D721Med (cell line): ENCODE measurements at places on chromosomes 1 and 21.

DNA sequence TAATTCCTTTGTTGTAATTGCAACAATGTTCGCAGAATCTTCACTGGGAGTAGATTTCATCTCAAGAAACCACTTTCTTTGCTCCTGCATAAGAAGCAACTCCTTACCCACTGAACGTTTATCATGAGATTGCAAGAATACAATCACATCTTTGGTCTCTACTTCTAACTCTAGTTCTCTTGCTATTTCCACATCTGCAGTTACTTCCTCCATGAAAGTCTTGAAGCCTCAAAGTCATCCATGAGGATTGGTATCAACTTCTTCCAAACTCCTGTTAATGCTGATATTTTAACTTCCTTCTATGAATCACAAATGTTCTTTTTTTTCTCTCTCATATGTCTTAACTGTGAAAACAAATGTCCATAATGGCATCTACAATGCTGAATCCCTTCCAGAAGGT lies 118.6 kb upstream of the RAB4A start:
- DNase-seq = no peak

GRCh38 chr1:192399161-192399560 lies 82.4 kb downstream of the RGS21 start:
- no peak for DNase-seq

- DNase-seq = no peak
These were observed 37.1 kb upstream of the IL12RB2 start for GRCh38 chr1:67270541-67270940.

- DNase-seq = no peak
These were observed 9.4 kb downstream of the GLUL start for GRCh38 chr1:182381962-182382819.

GRCh38 chr21:15144026-15144425 lies 79.2 kb upstream of the NRIP1 start:
- no peak for DNase-seq

GRCh38 chr1:21764615-21765423 lies 18.1 kb downstream of the USP48 start:
- no peak for DNase-seq

- DNase-seq = no peak
These were observed 2.7 kb downstream of the CHI3L1 start for GRCh38 chr1:203183828-203184227.

DNA sequence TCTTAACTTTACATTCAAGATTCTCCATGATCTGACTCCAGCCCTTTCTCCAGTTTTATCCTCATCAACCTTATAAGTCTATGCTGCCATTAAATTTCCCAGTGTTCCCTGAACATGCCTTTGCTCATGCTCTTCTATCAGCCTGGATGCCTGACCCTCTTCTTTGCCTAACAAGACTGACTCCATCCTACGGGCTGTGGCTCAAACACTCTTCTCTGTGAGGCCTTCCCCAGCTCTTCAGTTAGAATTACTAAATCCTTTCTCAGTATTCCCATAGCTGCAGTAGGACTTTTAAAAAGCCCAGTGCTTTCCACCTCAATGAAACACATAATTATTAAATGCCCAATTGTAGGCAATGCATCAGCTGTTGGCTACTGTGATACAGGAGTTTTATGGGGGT lies 76.5 kb upstream of the GNG12 start:
- no peak for DNase-seq

DNA sequence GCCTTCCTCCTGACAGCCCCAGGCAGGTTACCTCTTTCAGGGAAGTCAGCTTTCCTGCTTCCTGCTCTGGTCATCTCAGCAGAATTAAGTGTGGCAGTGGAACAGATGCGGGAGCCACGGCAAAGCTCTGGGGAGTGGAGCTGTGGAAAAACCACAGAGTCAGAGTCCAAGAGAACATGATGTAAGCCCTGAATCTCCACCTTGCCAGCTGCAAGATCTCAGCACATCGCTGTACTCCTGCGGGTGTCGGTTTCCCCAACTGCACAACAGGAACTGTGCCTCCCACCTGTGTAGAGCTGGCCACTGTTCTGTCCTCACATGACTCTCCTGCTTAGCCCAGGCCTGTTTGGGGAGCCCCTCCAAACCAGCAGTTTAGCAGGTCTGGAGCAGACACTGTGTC lies 123.7 kb downstream of the MATN1 start:
- no peak for DNase-seq

DNA sequence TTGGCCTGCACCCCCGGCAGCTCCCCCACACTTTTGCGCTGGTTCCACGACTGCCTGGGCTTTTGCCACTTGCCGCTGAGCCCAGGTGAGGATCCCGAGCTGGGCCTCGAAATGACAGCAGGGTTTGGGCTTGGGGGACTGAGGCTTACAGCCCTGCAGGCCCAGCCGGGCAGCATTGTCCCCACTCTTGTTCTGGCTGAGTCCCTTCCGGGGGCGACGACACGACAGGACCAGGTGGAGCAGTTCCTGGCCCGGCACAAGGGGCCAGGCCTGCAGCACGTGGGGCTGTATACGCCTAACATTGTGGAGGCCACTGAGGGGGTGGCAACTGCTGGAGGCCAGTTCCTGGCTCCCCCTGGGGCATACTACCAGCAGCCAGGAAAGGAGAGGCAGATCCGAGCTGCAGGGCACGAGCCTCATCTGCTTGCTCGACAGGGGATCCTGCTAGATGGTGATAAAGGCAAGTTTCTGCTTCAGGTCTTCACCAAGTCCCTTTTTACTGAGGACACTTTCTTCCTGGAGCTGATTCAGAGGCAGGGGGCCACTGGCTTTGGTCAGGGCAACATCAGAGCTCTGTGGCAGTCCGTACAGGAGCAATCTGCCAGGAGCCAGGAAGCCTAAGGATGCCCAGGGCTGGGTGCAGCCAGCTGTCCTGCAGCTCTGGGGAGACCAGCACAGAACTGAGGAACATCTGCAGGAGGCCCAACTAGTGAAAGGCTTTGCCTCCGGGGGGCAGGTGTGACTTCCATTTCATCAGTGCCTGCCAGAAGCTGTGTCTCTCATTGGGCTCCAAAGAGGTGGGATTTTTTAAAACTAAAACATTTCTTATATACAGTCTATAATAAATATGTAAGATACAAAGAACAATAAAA lies 1.2 kb downstream of the HPDL start:
- DNase-seq = no peak

DNA sequence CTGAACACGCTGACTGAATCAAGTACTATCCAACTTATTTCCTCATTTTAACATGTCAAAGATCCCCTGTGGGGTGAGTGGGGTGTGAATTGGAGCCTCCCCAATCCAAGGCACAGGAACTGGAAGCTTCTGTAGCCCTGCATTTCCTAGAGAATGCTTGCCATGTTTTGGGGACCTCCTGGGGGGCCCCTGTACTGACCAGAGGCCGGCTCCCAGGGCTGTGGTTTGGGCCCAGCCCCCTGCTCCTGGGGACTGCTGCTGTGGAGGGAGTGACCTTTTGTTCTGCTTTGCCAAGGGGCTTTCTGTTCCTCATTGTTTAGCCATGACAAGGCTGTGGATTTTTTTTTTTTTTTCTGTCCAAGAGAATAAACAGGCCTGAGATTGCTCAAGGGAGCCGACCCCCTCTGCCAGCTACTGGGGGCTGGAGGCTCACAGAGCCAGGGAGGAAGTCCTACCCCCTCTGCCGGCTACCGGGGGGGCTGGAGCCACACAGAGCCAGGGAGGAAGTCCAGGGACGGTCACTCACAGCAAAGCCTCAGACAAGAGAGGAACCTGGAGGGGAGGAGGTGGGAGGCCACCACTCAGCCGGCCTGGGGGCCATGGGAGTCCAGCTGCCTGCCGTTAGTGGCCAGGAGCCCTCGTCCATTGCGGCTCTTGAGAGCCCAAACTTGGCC lies 17.4 kb downstream of the TNFRSF1B start:
- DNase-seq = no peak

GRCh38 chr1:226063977-226064815 lies 1.7 kb downstream of the H3-3A start:
- no peak for DNase-seq

- no peak for DNase-seq
These were observed 88.3 kb downstream of the RPE65 start for GRCh38 chr1:68361346-68361910.

GRCh38 chr1:11138029-11138428 lies 38.4 kb upstream of the EXOSC10 start:
- no peak for DNase-seq

- DNase-seq = no peak
These were observed 125.4 kb downstream of the RIPK4 start for GRCh38 chr21:41641510-41641815.

DNA sequence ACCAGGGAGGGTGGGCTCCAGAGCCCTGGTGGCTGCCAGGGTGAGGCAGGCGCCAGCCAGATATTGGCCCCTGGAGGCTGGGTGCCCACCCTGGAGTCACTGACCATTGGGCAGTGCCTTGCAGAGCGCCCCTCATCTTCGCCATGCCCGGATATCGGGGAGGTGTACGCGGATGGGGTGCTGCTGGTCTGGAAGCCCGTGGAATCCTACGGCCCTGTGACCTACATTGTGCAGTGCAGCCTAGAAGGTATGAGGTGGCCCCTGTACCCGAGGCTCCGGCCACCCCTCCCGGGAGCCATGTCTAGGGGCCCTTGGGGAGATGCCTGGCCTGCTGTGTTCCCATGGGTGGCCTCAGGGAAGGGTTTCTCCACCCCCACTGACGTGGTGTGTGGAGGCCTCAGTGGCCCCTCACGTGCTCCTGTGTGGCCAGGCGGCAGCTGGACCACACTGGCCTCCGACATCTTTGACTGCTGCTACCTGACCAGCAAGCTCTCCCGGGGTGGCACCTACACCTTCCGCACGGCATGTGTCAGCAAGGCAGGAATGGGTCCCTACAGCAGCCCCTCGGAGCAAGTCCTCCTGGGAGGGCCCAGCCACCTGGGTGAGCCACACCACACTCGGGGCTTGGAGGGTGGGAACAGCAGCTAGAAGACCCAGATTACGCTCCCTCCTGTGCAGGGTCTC lies 30.9 kb downstream of the TRIM11 start:
- no peak for DNase-seq

DNA sequence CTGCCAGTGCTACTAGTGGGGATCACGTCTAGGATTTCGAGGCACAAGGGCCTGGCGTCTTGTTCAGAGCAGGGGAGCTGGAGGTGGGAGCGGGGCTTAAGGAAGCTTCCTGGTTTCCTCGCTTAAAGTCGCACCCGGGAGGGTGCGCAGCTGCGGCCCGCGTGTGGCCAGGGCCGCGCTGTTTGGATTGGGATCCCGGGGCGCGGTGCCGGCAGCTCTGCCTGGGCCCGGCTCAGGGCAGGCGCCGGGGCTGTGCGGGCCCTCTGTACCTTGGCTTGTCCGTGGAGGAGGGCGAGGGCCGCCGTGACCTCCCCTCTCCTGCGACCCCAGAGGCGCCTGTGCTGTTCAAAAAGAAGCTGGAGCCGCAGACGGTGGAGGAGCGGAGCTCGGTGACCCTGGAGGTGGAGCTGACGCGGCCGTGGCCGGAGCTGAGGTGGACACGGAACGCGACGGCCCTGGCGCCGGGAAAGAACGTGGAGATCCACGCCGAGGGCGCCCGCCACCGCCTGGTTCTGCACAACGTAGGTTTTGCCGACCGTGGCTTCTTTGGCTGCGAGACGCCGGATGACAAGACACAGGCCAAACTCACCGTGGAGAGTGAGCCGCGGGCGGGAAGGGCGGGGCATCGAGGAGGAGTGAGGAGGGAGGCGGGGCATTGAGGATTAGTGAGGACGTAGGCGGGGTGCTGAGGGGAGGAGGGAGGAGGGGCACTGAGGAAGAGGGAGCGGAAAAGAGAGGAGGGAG lies 67.8 kb downstream of the OBSCN start:
- DNase-seq = peak; percentile 98

- no peak for DNase-seq
These were observed 633.2 kb upstream of the NEGR1 start for GRCh38 chr1:72915581-72915980.

DNA sequence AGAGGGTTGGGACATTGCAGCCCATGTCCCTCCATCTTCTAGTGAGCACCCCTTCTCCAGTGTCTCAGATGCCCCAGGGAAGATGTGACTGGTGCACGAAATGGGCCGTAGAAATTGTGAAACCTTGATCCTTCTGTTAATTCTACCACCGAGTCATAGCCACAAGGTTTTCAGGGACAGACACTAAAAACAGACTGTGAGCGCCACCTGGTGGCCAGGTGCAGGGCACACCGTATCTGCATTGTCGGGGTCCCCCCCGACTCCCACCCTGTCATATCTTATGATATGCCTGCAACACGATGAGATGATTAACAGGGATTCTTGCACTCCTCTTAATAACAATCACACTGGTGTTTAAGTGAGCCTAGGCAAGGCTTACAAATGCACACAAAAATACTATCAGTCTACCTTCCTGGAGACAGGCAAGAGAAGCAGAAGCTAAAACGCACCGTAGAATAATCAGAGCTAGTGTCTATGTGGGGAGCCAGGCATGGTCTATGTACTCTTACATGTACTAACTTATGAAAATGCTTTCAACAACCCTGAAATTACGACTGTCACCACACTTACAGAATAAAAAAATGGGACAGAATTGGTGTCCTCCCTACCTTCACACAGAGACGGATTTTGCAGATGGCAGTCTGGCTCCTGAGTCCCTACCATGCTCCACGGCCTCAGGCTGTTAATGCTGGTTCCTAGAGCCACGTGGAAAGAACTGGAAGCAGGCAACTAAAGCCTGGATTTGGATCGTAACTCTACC lies 57.9 kb downstream of the FHAD1 start:
- DNase-seq = no peak

DNA sequence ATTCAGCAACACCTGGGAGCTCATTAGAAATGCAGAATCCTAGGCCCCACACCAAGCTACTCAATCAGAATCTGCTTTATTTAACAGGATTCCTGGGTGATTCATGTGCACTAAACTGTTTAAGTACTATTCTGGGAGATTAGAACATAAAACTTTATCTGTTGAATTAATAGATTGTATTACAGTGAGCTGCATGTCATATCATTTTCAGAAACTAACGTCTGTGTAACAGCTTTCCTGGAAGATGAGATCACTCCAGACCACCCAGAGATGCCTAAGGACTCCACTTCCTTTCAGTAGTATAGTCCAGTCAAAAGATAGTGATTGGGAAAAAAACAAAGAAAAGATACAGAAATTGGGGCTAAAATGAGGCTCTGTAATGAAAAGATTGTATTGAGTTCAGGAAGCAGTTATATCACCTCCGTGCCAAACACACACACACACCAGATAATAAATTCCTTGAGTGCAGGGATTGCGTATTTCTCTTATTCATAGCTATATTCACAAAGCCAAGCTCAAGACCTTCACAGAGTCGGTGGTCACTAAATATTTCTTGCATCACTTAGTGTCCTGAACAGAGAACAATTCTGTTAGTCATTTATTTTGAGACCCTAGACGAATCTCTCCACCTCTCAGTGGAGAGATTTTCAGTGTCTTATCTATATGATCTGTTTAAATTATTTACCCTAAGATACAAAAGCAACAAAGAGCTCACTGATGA lies 178.2 kb downstream of the DSCAM start:
- no peak for DNase-seq

DNA sequence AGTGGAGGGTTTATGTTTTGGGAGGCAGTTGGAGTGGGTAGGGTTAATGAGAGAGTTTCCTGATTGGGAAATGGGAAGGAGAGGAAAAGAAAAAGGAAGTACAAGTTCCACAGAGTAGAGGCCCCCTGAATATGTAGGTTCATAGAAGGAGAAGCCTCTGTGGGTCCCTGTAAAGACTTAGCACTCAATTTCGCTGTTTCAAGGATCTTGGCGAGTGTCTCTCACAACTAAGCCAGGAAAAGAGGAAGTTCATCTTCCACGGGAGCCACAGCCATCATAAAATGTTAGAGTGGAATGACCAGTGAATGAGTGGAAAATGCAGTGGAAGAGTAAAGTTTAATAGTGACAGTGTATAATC lies 17.4 kb upstream of the DPYD start:
- no peak for DNase-seq

- DNase-seq = no peak
These were observed 129.0 kb downstream of the NPHP4 start for GRCh38 chr1:5863238-5863637.
